ENCODE measurements at places on chromosomes 12 and 14.

GRCh38 chr12:40971911-40972310, 216.2 kb upstream of the PDZRN4 start:
- no peak for DNase-seq
- H3K27ac ChIP-seq: no peak overlapping the region
- no peaks in the 10 kb centered on the region for H3K36me3 ChIP-seq
- H3K4me3 ChIP-seq: no peak overlapping the region
- H3K4me1 ChIP-seq: no peaks in the 10 kb centered on the region
- H3K27me3 ChIP-seq: no peaks in the 10 kb centered on the region

- H3K27me3 ChIP-seq: no peaks in the 10 kb centered on the region
- H3K4me3 ChIP-seq: no peak overlapping the region
- H3K36me3 ChIP-seq: peaks cover 38% of the 10 kb centered on the region
- no peak overlapping the region for H3K27ac ChIP-seq
- DNase-seq: no peak
Observed at GRCh38 chr12:111482462-111482861, 76.7 kb downstream of the SH2B3 start.

DNA sequence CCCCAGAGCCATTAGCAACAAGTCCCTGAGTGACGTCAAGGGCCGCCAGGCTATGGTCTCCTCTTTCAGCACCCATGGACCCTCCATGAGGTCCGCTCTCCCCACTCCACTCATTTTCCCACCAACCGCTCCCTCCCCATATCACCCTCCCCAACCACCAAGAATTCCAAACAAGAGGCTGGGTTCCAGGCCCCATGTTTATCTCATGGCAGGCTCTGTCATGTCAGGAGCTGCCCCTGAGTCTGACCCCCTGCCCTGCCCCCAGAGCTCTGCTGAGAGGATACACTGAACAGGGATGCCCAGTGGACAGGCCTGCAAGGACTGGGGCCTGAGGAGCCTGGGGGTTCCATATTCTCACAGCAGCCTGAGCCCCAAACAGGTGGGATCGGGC, 21.6 kb upstream of the SMUG1 start:
- no peak for DNase-seq
- H3K4me1 ChIP-seq: peaks cover 20% of the 10 kb centered on the region
- no peak overlapping the region for H3K4me3 ChIP-seq

DNA sequence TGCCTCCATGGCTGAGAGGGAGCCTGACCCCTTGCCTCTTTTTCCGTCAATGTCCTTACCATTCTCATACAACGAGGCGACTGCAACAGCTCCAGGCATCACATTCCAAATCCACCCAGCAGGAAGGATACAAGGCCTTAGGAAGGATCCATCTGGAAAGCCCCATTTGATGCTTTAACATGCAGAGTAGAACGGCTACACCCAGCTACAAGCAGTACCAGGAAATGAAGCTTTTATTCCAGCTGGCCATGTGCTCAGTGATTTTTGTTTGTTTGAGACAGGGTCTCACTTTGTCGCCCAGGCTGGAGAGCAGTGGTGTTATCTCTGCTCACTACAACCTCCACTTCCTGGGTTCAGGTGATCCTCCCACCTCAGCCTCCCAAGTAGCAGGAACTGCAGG, 124.8 kb downstream of the TMEM132D start:
- no peak overlapping the region for H3K4me3 ChIP-seq
- no peaks in the 10 kb centered on the region for H3K27me3 ChIP-seq
- H3K27ac ChIP-seq: no peak overlapping the region
- DNase-seq: no peak

DNA sequence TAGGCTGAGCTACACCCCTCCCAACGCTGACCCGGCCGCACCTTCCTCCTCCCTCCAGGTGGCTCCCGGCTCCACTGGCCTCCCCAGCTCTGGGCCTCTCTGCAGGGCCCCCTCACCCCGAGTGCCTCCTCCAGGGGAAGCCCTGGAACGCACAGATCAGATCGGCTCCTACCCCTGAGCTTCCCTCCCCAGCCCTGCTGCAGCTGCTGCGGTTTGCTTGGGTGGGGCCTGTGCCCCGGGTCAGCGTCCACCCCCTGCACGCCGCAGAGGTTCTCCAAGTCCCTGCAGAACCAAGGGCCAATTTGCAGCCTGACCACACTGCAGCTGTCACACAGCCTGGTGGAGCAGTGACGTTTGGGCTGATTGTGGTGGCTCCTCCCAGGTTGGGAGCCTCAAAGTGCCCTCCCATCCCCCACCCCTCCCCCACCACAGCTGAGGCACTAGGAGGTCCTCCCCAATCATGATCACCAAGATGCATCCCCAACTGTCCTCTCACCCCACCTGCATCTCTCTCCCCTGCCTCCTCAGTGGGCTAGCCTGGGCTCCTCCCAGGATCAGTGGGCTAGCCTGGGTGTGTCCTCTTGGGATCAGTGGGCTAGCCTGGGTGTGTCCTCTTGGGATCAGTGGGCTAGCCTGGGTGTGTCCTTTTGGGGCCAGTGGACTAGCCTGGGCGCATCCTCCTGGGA, 12.8 kb upstream of the FBRSL1 start:
- peaks cover 5% of the 10 kb centered on the region for H3K36me3 ChIP-seq
- peaks cover 28% of the 10 kb centered on the region for H3K4me1 ChIP-seq
- H3K27me3 ChIP-seq: peaks cover 3% of the 10 kb centered on the region
- H3K4me3 ChIP-seq: peak overlapping the region; percentile 10
- H3K27ac ChIP-seq: peak overlapping the region; percentile 44

GRCh38 chr14:28059254-28059653, 707.3 kb upstream of the FOXG1 start:
- no peaks in the 10 kb centered on the region for H3K27me3 ChIP-seq
- no peaks in the 10 kb centered on the region for H3K4me1 ChIP-seq
- H3K27ac ChIP-seq: no peak overlapping the region
- H3K4me3 ChIP-seq: no peak overlapping the region

GRCh38 chr12:26555139-26555538, 277.9 kb downstream of the ITPR2 start:
- no peak overlapping the region for H3K4me3 ChIP-seq
- DNase-seq: no peak
- H3K27me3 ChIP-seq: no peaks in the 10 kb centered on the region
- peaks cover 11% of the 10 kb centered on the region for H3K36me3 ChIP-seq
- peaks cover 17% of the 10 kb centered on the region for H3K4me1 ChIP-seq

DNA sequence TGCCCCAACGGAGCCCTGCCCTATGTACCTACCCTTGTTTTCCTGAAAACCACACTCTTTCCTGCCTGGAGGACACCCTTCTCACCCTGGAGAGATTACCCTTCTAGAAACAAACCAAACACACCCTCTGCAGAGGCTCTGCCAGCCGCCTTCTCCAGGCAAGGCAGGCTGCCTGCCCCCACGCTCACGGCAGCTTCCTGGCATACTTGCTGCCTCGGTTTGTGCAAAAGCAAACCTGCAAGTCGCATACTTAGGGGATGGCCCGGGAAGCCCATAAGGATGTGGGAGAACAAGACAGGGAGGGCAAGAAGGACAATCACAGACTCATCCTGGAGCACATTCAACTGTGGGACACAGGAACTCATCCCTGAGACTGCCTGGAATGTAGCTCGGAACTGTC, 154.0 kb upstream of the DIO3 start:
- H3K27me3 ChIP-seq: peaks cover 3% of the 10 kb centered on the region
- H3K4me1 ChIP-seq: no peaks in the 10 kb centered on the region
- no peak for DNase-seq
- no peak overlapping the region for H3K27ac ChIP-seq

- no peak overlapping the region for H3K4me3 ChIP-seq
- no peaks in the 10 kb centered on the region for H3K4me1 ChIP-seq
Observed at GRCh38 chr14:51473351-51473750, 178.4 kb upstream of the FRMD6 start.
